ENCODE measurements at places on chromosomes 7 and 10. TPM values are rescaled to one million over a fixed set of nuclear protein-coding genes. Genes with fewer than 3 reads are reported as not detected.

PRSS1 gene
- total RNA-seq = not detected

DLX5 gene
- not detected for total RNA-seq

CPSF4 gene
- total RNA-seq = 19.8 TPM

DNA sequence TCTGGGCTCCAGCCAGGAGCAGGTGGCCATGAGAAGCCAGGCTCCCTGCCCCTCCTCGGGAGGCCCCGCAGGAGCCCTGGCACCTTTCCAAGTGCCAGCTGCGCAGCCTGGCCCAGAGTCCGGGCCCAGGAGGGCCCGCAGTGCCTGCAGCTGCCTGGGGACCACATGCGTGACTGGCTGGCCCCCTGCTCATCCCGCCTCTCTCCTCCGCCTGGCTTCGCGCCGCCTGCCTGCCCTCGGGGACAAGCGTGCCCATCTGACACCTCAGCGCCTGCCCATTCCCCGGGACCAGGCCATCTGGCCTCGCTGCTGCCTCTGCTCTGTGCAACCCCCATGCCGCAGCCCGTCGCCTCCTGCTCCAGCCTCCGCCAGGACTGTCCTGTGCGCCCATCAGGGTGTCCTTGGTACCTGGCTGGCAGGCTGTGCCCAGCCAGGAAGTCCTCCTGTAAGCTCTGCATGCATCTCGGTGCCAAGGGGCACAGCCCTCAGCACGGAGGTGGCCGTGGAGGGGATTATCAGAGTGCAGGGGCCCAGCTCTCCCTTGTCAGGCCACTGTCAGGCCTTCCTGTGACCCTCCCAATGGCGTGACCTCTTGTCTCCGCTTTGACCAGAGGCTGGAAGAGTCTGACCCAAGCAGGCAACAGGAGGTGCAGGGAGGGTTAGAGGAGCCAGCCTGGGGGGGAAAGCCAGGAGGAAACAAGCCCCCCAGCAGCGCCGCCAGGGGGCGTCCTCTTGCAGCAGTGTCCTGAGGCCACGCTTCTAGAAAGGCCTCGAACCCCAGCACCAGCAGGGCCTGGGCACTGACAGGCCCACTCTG lies 50.5 kb downstream of the TMEM209 start:
- no peak for DNase-seq

- DNase-seq = peak; percentile 44
Observed at GRCh38 chr7:134755422-134756022, 23.9 kb upstream of the CALD1 start.

All from left ventricle myocardium superior (tissue), 1 donor.